Activated naive CD4-positive, alpha-beta T cell treated with anti-CD3 and anti-CD28 coated beads for 36 hours (primary cell): ENCODE measurements at places on chromosomes 5 and 9.

DNA sequence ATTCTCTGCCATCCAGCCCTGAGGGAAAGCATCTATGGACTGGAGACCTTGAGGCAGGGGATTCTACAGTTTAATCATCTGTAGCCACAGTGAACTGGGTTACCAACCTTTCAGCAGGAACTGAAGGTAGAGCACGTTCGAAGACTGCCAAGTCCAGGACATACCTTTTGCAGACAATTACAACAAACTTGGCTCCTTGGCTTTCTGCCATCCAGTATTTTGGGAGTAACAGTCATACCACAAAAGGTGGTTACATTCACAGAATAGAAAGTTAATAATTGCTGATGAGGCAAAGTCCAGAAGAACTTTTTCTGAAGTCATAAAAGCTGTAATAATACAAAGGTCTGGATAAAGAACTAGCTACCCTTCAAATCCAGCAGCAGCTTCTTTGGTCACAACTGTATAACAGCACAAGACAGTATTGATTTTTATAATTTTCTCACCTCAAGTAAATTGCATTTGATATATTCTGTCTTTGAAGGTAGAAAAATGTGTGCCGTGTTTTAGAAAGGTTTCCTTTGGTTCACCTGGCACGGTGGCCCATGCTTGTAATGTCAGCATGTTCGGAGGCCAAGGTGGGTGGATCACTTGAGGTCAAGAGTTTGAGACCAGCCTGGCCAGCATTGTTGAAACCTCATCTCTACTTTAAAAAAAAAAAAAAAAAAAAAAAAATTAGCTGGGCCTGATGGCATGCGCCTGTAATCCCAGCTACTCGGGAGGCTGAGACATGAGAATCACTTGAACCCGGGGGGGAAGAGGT is 236.6 kb downstream of the NR3C1 start:
- no peak for DNase-seq

DNA sequence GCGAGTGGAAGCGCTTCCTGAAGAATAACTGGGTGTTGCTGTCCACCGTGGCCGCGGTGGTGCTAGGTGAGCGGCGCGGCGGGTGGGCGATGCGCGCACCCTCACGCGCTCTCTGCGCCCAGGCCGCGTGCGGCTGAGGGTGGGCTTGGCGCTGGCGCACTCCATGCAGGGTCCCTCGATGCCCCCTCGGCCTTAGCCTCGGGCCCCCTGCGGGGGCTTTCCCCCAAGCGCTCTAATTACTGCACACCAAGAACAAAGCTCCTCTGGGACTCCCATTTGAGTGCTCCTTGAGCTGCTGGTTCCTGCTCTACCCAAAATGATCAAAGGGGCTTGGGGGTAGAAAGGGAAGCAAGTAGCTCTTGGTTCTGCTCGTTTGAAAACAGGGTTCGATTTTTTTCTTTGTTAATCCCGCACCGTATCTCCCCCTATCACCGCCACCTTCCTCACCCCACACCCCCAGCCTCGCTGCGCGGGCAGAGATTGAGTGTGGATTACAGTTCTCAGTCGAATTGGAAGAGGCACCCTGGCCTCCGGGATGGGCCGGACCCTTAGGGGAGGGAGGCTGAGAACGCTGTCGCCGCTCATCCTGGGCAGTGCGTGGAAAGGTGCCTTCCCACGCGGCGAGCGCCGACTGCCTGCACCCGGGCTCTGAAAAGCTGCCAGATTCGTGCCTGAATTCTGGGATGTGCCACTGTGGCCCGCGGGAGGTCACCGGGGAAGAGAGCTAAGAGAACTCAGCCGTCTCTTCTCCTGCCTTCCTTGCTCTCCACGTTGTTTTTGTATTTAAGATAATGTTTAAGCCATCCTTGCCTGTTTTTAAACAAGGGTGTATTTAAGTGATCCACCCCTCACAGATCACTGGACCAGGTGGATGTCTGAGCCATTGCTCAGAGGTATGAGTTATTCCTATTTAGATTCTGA is 697 bp downstream of the SLC1A1 start:
- no peak for DNase-seq

DNA sequence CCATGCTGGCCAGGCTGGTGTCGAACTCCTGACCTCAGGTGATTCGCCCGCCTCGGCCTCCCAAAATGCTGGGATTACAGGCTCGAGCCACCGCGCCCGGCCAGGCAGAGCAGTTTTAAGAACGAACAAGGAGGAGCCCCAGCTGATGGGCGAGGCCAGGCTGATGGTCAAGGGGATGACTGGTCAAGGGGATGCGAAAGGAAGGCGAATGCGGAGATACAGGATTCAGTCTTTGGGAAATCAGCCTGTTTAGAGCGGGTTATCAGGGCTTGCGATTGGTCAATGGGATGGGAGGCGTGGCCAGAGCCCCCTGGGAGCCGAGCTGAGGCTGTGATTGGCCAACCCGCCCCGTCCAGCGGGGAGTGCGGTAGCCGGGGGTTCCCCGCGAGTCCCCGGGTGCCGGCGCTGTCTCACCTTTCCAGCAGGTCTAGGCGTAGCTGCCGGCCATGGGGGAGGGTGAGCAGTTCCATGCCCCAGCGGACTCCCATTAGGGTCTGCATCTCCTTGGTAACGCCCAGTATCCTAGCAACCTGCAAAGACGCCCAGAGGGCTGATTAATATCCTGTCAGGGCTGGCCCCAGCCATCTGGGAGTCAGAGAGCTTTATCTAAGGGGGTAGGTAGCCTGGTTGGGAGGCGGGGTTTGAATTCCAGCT is 7.5 kb upstream of the TOR2A start:
- DNase-seq, result no peak

DNA sequence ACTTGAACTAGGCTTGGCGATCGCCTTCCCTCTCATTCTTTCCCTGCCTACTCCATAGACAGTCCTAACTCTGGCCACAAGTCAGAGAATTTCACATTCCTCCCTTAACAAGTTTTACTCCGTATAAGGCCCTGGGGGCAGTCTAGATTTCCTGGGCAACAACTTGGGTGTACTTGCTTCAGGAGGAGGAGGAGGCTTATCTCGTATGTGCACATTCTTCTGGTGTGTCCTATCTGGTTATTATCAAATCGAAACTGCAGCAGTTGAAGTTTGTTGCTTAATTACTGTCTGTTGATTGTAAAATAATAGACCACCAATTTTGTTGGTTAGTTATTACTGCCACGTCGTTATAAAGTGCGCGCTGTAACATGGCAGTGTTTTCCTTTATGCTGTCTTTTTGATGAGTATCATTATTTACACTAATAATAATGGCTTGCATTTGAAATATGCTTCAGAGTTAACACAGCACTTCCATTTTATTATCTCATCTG is 42.0 kb downstream of the PIP5K1B start:
- DNase-seq, result no peak
